ENCODE measurements at places on chromosomes 2 and 18.

GRCh38 chr2:46252891-46253659 is 44.1 kb upstream of the EPAS1 start:
- DNase-seq: no peak

- peak; percentile 7 for DNase-seq
These were observed 81.8 kb upstream of the GAREM1 start for GRCh38 chr18:32552421-32553030.

DNA sequence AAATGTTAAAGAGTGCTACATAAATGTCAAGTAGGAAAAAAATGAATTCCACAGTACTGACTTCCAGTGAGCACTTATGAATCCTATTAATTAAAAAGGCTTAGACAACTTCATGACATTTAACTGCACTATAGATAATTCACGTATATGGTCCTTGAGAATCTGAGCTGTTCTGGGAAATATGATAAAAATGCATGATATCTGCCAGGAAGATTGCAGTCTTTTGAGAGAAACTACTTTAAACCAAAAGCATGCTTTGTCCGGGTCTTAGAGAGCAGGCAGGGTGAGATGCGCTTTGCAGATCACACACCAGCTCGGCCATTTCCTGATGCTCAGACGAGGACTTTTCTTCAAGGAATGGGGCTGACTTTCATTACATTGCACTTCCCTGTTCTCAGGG is 42.6 kb downstream of the CMPK2 start:
- no peak for DNase-seq

GRCh38 chr2:86593266-86593665 is 30.0 kb upstream of the CHMP3 start:
- no peak for DNase-seq

DNA sequence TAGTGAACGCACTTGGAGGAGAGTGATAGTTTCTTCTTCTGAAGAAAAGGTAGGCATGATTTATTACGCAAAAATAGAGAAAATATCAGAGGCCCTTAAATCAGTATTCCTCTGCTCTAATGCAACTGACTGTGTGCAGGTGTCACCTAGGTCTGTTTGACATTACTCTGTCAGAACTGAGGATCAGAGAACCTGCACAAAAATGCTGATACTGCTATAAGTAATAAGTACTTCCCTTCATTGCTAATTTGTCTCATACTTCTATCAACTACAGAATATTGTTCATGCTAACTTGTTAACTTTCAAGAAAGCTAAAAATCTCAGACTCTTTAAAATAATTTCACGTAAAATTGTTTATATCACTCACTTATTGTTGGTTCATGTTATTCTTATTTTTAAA is 358.5 kb downstream of the ZNF804A start:
- DNase-seq: no peak

GRCh38 chr18:57337890-57338289 is 14.5 kb upstream of the ST8SIA3 start:
- DNase-seq: no peak

DNA sequence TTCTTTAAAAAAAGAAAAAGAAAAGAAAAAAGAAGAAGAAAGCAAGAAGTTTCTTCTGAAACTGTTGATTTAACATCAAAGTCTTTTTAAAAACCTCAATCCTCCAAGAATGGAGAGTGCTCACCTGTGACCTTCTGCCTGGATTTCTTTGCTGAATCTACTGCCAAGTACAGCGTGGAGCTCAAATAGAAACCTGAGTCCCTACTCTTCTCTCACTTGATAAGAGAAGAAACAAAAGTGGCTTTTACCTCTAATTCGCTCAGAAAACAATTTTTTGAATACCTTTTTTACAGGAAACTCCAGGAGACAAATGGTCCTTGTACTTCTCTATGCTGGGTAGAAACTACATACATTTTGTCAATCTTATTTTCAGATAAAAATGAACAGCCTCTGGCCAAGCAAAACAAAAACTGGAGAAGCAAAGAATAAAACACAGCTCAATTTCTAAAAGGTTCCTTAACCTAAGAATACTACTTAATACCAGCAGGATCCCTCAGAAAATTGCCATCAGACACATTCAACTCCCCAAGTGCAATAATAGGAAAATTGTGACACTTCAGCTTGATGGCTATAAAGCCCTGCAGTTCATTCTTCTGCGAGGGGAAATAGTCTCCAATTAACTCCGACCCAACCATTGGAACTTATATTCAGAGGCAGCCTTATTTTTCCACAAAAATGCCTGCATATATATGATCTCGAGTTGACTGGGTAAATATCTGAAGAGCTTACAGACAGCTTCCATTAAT is 85.8 kb downstream of the GRB14 start:
- no peak for DNase-seq
